ENCODE measurements at places on chromosomes 5 and 9.

GRCh38 chr9:75414371-75415160, 326.3 kb downstream of the OSTF1 start:
- DNase-seq: no peak

DNA sequence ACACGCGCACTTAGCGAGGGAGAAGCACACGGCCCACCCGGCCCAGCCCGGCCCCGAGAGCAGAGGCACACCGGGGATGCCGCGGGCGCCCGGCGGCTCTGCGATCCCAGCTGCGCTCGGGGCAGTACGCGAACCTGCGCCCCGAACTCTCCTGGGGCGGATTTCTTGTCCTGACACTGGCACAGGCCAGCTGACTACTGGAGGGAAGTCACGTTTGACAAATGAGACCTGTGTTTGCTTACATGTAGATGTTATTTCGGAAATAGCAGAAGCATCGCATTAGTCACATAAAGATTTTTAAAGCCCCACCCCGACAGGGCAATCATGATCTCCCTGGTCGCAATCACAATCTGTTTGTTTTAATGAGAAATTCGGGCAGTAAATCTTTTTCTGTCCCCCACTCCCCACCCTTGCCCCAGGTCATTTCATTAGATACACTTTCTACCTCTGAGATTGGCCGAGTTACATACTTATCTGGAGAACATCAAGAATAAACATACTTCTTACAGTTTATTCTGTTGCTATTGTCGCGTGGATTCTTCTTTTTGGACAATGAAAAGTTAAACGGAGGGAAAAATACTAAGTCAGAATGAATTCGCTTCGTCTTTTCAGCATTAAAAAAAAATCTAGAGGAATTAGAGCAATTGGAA, 518.9 kb downstream of the CTNND2 start:
- DNase-seq: no peak

DNA sequence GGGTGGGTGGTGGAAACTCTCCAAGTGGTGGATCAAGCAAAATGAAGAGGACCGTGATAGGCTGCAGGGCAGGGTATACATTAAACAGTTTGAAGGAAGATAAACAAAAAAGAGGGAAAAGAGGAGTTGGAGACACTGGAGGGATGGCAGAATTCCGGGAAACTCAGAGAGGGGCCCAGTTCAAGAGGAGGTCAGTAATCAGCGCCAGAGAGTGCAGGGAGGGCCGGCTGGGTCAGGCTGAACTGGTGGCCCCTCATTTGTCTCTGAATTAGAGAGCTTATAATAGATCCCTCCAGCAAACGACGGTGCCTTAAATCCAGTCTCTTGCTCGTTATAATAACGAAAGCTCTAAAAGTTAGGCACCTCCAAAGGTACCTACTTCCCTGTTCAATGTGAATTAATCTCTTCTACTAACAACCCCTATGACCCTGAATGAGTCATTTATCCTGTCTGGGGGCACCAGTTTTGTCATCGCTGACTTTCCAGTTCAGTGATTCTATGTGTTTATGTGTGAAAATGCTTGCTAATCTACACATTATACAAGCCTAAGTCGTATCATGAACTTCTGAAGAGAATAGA, 2.4 kb upstream of the ZSWIM6 start:
- no peak for DNase-seq

GRCh38 chr9:107239474-107239873, 43.6 kb upstream of the RAD23B start:
- no peak for DNase-seq

- no peak for DNase-seq
These were observed 247.7 kb upstream of the ZNF462 start for GRCh38 chr9:106615118-106615889.

Data from DMS 273 treated with DMSO at 0.1 percent for 48 hours (cell line).